ENCODE measurements at places on chromosomes 11 and 22.

DNA sequence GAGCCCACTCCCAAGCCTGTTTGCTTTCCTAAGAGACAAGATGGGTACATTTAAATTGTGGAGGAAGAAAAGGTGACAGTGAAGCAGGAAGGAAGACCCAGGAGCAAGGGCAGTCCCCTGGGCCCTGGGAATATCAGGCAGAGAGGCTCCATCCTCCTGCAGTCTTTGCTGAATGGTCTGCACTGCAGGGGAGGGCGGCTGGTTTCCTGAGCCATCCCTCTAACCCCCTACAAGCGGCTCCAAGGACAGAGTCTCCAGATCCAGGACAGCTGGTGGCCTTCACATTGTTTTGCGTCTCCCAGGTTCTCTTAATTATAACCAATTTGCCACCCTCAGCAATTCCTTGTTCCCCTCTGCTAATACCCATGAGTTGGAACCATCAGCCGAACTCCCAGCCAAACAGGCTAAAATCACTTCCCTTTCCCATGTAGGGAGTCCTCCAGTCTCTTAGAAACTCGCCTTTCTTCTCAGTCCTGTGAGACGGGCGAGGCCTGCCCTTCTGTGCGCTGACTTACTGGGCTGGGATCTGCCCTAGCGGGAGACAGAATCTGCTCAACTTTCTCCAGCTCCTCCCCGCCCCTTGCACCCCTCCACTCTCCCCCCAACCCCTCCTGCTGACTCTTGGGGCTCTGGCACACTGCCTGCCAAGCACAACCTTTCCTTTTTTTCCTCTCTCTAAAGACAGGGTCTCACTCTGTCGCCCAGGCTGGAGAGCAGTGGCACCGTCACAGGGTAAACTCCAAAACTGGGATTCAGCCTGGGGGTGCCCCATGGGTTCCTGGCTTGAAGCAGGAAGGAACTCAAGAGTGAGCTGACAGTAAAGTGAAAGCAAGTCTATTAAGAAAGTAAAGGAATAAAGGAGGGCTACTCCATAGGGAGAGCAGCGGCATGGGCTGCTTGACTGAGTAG lies 53.4 kb upstream of the EMID1 start:
- DNase-seq, result no peak

DNA sequence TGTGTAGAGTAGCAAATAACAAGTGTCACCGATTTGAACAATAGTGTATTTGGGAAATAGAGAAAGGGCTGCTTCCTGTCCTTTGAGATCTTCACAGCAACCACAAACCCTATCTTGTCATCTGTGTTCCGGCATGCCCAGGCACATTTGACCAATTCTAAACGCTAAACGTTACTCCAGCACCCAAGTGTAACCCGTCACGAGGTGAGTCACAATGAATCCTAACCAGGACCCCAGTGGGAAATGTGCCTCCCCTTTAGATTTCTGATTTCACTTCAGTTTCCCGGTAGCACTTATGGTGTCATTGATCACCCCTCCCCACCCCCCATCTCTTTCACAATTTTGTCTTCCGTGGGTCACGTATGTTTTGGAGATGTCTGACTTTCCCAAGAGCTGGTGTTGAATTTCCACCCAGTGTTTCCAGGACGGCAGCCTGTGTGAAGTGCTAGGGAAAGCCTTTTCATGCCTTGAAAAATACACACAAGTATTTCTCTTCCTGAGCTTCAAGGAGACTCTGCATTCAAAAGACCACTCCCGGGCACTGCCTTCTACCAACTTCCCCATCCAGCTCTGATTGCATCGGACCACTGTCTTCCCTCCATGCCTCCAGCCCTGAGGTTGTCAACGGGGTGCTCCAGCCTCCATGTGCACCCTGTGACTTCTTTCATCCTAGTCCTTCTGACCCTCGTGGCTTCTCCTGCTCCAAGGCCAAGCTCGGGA lies 10.5 kb upstream of the C11orf24 start:
- peak; percentile 22 for DNase-seq

GRCh38 chr11:27353593-27354358 lies 9.2 kb downstream of the CCDC34 start:
- no peak for DNase-seq

- DNase-seq, result no peak
These were observed 99.8 kb downstream of the VPREB1 start for GRCh38 chr22:22344430-22344829.

DNA sequence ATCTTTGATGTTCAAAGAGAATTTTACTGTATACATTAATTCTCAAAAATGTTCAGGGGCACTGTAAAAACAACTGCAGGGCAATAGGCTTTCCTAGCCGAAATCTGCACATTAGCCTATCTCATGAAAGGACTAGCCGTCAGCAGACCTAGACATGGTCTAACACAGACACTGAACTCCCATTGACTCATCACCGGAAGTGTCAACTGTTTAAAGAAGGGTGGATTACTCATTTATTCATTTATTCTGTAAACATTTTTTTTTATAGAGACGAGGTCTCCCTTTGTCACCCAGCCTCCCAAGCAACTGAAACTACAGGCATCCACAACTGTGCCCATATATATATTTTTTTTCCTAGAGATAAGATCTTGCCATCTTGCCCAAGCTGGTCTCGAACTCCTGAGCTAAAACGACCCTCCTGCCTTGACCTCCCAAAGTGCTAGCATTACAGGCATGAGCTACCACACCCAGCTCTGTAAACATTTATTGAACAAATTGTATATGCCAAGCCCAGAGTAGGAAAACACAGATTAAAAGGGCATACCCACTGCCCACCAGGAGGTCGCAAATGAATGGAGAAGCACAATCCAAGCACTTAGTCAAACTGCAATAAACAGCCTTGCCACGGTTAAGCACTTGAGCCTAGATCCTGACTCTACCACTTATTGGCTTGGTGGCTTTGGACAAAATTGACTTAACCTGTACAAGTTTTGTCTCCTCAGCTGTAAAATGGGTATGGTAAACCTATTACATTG lies 26.6 kb downstream of the RAB30 start:
- peak; percentile 79 for DNase-seq

DNA sequence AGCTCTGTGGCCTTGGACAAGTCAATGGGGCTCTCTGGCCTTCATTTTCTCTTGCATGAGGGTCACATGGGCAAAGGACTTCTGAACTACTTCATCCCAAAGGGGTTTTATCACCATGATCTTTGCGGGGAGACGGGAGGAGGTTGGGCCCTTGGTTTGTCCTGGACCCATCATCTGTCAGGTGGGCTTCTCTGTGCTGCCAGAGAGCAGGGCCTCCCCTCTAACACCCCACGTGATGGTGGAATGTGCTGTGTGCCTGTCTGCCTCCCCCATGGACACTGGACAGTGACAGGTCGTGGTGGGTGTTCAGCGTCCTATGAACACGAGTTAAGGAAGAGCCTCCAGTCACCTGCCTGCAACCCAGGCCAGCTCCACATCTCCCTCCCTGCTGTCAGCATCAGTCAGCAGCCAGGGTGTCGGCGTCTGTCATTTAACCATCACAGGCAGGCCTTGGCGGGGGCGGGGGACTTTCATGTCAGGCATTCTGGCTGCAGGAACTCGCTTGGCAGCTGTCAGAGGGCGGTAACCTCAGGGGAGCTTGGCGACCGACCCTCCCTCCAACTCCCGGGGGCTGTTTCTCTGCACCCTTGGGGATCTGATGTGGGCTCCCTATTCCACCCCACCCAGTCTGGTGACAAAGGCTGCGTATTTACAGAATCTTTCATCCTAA lies 2.6 kb upstream of the SUN2 start:
- no peak for DNase-seq

DNA sequence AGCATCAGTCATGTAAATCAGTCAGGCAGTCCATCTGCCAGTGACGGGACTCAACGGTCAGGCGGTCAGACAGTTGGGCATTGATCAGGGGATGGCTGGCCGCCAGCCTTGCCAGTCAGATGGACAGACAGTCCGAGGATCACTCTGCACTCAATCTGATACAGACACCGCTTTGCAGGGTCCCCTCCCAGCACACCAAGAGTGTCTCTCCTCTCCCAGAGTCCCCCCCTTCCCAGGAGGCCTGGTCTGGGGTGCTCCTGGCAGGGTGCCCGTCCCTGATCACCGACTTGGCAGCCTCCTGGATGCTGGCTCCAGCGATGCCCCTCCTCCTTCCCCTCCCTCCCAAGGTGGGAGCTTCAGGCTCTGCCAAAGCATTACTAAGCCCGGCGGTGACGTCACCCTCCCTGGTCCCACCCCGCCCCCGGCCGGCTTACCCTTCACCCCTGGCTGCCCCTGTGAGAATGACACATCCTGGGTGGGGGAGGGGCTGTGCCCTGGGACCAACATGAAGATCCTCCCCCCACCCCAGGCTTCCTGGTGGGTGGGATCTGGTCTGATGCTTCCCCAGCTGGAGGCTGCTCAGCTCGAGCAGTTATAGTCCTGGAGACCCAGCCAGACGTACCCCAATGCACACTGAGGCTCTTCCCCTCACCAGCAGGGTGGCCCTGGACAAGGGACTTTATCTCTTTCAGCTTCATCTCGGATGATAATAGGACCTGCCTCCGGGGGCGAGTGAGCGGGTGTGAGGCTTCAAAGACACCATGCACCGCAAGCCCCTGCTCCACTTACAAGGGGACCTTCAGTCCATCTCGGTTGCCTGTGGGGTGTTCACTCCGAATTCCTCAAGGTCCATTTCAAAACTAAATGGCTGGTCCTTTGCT lies 69.2 kb downstream of the CD82 start:
- peak; percentile 85 for DNase-seq

DNA sequence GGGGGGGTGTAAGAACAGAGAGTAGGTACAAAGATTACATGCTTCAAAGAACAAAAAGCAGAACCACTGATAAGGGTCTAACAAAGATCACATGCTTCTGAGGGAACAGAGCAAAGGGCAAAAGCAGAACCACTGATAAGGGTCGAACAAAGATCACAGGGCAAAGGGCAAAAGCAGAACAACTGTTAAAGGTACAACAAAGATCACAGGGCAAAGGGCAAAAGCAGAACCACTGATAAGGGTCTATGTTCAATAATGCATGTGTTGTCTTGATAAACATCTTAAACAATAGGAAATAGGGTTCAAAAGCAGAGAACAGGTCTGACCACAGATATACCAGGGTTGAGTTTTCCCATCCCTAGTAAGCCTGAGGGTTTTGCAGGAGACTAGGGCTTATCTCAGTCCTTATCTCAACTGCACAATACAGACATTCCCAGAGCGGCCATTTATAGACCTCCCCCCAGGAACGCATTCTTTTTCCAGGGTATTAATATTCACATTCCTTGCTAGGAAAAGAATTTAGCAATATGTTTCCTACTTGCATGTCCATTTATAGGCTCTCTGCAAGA lies 81.9 kb upstream of the PGR start:
- DNase-seq, result no peak

GRCh38 chr11:116505298-116506262 lies 267.2 kb downstream of the BUD13 start:
- DNase-seq, result no peak

GRCh38 chr22:31162015-31162765 lies 2.2 kb downstream of the RNF185 start:
- no peak for DNase-seq

DNA sequence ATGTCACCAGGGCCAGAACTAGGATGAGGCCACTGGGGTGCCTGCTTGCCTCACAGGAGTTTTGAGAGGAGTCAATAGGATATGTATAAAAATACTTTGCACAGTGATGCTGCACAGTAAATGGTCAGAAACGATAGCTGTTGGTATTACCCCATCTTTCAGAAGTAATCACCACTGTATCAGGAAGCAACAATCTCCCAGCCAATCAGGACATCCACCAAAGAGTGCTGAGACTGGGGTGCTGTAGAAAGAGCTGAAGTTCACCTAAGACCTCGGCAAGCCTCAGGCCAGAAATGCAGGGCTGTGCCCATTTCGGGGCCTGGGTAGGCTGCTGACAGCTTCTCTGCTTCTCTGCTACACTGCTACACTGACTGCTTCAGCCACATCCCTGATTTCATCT lies 17.4 kb downstream of the LMO2 start:
- DNase-seq, result no peak

DNA sequence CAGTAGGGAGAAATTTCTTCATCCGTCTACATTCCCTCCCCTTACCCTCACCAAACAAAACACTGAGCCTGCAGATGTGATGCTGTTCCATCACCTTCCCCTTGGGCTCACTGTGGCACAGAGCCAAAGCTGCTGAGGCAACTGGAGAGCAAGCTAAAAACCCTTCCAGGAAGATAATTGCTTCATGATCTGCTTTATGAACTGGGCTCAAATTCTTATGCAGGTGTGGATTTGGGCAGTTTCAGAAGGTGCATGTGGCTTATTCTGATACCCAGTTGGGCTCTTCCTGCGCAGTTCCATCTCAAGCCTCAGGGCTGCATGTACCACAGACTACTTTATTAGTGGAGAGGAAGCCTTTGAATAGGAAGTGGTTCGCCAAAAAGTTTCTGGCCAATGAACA lies 58.3 kb downstream of the AAMDC start:
- DNase-seq, result no peak

DNA sequence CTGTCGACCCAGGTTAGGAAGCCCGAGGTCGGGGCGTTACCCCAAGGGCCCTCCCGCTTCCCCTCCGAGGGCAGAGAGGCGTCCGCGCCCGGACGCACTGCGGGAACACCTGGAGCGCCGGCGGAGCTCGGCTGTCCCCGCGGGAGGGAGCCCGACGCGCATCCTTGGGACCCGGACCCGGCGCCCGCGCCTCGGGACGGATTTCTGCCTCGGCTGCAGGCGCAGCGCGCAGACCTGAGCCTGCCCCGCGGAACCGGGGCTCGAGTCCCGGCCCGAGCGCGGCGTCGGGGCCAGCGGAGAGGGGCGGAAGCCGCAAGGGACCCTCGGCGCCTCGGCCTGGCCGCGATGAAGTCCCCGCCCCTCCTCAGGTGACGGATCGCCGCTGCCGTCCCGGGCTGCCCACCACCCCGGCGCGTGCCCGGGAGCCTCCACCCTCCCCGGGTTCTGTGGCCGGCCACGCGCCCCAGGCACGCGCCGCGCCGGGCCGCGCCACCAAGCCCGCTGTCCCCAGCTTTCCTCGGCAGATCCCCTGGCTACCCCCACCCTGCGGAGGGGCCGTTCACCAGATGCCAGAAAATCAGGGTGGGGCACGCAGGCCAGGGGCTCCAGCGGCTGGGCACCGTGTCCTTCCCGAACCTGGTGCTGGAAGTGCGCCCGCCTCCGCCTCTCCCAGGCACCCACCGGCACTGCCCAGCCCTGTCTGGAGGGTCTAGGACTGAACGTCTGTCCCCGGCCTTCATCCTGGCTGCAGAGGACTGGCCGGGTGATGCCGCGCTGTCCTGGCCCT lies 410 bp downstream of the GLB1L3 start:
- DNase-seq, result peak; percentile 25

- DNase-seq, result peak; percentile 43
These were observed 1.7 kb downstream of the PDE3B start for GRCh38 chr11:14645015-14645912.

- DNase-seq, result no peak
These were observed 15.0 kb upstream of the BBS1 start for GRCh38 chr11:66495401-66495854.

GRCh38 chr11:122843281-122844141 lies 5.2 kb downstream of the CRTAM start:
- DNase-seq, result no peak

GRCh38 chr11:93196816-93197379 lies 893 bp downstream of the SLC36A4 start:
- DNase-seq, result peak; percentile 5

- no peak for DNase-seq
These were observed 1.8 kb downstream of the CELF1 start for GRCh38 chr11:47551086-47551485.
